ENCODE measurements at places on chromosomes 2 and 18.

DNA sequence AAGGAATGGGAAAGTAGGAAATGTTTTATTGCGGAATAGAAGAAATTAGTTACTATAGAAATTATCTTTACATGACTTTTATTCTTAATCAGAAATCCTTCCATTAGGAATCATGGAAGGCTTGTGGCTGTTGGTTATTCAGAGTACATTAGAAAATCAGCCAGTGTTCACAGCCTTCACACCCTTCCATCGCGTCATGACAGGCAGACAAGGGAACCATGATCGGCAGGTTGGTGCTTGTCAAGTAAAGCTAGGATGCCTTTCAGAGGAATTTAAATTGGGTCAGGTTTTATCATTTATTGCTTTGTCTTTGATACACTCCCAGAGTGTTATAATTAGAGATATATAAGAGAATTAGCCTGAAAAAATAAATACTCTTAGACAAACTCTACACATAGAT lies 400.6 kb downstream of the THSD7B start:
- DNase-seq = no peak

DNA sequence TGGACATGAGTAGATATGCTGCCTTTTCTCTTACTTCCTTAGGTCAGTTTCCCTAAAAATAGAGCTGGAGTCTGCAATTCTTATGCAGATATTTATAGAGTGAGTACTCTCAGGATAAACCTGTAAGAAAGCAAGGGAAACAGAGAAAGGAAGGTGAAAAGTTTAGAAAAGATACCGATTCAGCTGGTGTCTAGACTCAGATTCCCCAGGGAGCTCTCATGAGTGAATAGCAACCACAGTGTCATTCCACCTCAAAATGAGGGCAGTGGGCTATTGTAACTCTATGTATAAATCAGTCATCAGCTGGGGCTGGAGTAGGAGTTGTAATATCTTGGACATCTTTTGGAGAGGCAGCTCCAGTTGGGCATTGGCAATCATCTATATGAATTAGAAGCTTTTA lies 1485.1 kb upstream of the TMEFF2 start:
- DNase-seq = no peak

- DNase-seq = no peak
Measured at GRCh38 chr2:58794103-58794502, 553.0 kb upstream of the FANCL start.

GRCh38 chr2:197707316-197708213 lies 2.4 kb downstream of the MARS2 start:
- no peak for DNase-seq

DNA sequence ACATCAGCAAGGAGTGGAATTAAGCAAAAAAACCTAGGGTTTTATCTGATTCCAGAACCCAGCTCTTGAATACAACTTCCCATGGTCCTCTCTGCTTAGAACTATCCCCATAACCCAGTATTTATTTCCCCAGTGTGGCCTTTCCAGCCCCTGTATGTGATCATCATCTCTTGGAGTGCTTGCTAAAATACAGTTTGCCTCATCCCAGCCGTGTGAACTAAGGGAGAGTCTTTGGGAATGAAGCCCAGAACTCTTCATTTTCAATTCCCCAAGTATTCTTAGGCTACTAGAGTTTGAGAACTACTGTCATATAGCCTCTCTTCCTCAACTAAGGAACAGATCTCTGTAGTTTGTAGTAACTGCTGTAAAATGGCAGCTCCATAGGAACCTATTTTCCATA lies 173.1 kb downstream of the LCLAT1 start:
- DNase-seq = no peak

- DNase-seq = no peak
Measured at GRCh38 chr2:200131307-200131706, 175.2 kb upstream of the SPATS2L start.

GRCh38 chr2:239224199-239224570 lies 176.6 kb downstream of the HDAC4 start:
- peak; percentile 57 for DNase-seq

- no peak for DNase-seq
Measured at GRCh38 chr2:129747500-129748125, 231.9 kb upstream of the RAB6C start.

GRCh38 chr18:26461405-26461804 lies 86.9 kb downstream of the KCTD1 start:
- no peak for DNase-seq

GRCh38 chr2:233756429-233757081 lies 3.5 kb upstream of the UGT1A1 start:
- DNase-seq = no peak

DNA sequence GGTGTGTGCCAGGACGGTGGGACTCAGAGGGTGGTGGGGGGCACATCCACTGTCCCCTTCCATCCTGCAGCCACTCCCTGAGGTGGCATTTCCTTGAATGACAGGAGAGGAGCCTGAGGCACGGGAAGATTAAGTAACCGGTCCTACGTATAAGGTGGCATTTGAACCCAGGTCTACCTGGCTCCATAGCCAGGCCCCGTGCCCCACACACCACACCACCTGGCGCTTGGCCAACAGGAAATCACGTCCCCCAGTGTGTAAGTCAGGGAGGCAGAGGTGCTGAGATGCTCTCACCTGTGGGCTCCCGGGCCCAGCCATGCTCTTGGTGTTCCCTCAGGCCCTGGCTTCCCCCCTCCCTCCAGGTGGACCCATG lies 53.7 kb downstream of the HPCAL1 start:
- no peak for DNase-seq

- DNase-seq = no peak
Measured at GRCh38 chr18:49875783-49876182, 62.5 kb upstream of the ACAA2 start.

GRCh38 chr18:61531182-61531581 lies 198.0 kb downstream of the CDH20 start:
- DNase-seq = no peak

GRCh38 chr2:223613017-223613950 lies 11.1 kb upstream of the SCG2 start:
- DNase-seq = peak; percentile 80

- DNase-seq = no peak
Measured at GRCh38 chr2:209721497-209721896, 50.1 kb upstream of the UNC80 start.

GRCh38 chr2:85447222-85447585 lies 28.7 kb downstream of the SH2D6 start:
- DNase-seq = no peak

DNA sequence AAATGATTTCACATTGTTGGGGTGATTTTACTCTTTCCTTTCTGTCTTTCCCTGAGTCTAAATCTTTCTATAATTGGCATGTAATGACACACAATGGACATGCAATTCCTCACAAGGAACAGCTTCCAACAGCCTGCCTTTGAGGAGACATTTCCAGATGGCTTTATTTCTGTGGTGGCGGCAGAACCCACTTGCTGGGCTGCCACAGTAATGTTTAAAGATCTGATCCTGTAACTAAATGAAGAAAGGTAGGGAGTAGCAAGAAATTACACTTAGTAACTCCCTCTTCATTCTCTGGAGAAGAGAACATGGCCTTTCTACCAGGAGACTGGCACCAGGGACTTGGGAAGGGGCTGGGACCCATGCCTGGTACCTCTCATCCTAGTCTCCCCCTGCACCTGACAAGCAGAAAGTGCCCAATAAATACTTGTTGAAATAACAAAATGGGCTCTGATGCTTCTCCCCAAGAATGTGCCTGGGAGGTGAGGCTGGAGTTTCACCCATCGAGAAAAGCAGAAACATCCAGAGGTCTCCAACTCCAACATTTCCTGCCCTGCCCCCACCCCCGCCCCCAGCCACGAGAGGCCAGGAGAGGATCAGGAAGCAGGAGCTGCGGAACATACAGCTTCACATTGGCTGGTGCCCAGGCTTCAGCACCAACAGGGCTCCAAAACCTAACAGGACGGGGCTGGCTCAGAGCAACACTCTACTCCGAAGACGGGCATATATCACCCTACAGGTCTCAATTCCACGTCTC lies 92.1 kb downstream of the PXDN start:
- DNase-seq = no peak

DNA sequence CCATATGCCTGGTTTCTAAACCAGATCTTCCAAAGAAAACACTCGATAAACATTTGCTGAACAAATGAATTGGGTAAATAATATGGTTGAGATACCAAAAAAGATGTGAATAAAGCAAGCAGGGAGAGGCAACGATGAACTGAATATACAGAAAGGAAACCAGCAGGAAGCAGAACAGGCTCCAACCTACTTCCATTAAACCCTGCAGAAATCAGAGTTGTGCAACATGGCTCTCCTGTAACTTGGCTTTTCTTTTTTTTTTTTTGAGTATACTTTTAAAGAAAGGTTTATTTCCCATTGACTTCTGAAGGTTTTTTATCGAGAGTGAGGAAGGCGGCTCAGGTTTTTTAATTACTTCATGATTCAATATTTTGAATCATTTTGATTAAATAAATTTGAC lies 23.5 kb downstream of the ITSN2 start:
- DNase-seq = no peak

GRCh38 chr2:180660207-180660606 lies 320.2 kb upstream of the UBE2E3 start:
- DNase-seq = no peak

DNA sequence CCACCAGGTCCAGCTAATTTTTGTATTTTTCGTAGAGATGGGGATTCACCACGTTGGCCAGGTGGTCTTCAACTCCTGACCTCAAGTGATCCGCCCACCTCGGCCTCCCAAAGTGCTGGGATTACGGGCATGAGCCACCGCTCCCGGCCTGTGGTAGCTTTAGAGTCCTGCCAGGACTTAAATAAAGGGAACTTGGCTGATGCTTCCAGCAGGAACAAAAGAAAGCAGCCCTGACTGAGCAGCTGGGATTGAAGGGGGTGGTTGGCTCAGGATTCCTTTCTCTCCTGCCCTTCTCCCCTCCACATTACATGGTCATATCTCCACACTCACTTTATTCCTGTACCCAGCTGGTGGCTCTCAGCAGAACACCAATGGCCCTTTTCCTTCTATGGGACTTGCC lies 20.0 kb downstream of the EFHD1 start:
- no peak for DNase-seq

DNA sequence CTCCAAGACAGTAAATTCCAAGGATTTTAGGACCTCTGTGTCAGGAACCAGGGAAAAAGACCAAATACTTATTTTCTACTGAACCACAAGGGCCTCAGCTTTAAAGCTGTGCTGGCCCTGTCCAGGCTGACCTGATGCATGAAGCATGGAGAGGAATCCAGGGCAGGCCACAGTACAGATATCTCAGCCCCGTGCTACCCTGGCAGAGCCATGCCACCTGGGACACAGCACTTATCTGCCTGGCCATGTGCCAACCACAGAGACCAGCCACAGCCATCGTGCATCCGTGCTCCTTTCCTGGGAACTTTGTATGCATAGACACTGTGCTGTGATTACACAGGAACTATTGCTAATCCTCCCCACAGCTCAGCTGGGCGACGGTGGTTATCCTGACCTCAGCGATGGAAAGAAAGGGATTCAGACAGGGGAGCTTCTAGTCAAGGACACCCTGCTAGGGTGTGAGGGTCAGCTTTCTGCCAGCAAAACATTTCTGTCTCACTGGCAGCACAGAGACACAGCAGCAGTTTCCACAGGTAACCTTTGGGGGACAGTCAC lies 687.4 kb upstream of the ID2 start:
- no peak for DNase-seq

DNA sequence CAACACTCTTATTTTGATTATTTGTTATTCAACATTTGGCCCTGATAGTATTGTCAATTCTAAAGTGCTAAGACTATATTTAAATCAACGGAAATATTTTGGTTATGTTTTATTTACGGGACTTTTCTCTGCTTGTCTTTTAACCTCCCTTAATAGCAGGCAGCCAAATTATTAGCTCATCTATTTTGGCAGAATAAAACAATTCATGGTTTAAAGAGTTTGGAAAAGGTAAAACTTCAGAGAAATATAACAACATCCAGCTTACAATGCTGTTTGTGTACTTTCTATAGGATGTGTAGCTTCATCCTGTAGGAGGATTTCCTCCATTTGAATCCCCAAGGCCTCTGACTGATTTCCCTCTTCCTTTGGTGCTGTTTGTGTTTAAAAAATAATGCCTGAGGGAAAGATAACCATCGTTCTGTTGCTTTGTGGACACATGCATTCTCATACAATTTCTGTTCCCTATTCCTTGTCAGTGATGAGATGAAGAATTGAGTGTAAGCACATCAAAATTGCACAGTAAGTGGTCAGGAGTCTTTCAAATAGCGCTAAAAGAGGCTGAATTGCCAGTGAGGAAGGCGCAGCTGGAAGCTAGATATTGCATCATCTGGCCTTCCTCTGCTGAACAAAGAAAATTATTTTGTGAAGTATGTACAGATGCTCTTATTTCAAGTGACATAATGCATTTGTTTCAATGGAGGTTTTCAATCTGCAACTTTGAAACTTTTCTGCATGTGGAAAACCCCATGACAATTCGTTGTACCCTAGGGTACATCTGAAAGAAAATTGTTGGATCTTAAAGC lies 80.3 kb downstream of the CD28 start:
- no peak for DNase-seq

DNA sequence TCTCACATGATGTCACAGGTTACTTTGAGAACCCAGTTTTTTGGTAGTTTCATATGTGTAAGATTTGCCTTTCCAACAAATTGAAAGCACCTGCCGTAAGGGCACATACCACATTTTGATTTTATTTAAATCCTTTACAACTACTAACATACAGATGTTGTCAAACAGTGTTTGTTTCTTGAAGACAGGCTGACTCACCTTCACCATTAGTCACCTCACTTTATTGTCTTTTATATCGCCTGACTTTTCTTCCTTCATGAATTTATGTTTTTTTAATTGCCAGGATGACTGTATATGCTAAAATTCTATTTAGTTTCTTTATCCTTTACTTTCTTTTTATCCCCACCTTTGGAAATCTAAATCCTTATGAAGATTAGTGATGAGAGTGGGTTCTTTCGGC lies 886.7 kb downstream of the SUCLG1 start:
- DNase-seq = no peak

- no peak for DNase-seq
Measured at GRCh38 chr18:10563886-10564285, 38.1 kb downstream of the NAPG start.

DNA sequence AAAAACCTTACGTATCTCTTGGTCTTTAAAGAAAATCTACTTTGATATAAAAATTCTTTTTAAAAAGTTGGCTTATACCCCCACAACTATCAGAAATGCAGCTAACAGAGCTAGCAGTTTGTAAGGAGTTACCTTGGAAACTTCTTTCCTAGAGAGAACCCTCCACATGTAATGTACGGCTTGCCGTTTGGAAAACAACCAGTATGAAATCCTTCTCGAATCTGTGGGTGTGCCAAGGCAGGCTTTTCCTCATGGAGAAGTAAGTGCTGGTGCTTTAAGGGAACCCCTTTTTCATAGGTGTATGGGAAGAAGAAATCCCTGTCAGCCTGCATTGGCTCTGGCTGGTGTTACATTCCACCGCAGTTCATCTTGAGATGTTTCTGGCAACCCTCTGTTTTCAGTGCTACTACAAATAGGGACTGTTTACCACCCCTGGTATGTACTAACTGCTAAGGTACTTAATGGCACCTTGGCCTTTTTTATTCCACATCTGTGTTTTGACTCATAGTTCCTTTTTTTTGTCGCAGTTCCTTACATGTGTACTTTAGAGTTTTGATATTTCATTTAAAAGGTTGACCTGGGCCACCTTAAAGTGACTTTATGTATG lies 248.4 kb downstream of the FHOD3 start:
- no peak for DNase-seq

- DNase-seq = no peak
Measured at GRCh38 chr2:241849616-241850543, 8.8 kb downstream of the PDCD1 start.

Data from suprapubic skin (tissue), 4 donors.